Calu3 (cell line): ENCODE measurements at places on chromosomes 5 and 9.

DNA sequence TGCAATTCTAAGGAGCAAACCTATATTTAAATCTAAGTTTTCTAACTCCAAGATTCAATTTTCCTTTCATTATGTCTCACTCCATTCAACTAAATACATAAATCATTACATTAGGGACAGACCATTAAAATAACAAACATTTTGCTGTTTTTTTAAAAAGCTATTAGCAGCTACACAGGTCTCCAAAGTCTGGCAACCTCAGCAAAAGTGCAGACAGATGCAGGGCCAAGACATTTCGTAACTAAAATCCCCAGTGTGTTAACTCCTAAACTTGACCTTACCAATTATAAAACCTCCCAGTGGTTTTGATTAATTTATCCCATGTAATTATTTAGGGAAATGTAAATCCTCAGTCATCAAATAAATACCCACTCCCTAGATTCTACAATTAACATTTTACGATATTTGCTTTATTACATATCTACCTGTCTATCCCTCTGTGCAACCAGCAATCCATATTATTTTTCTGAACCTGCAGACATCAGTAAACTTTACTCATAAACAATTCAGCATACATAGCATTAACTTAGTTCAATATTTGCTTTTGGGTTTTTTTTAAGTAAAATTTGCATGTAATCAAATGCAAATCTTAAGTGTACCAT is 64.7 kb downstream of the RGS7BP start:
- no peak for DNase-seq

- no peak for DNase-seq
Observed at GRCh38 chr5:150578781-150579461, 61.5 kb upstream of the SYNPO start.

DNA sequence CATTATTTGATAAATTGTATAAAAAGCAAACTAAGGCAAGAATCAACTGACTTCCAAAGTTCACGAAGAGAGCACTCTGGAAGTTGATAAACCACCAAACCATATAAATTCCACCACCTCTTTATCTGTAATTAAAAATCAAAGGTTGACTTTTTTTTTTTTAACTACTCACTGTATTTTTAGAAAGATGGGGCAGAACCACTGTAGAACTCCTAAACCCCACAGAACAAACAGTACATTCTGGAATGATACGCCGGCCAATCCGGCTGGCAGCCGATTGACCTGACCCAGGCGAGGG is 435 bp upstream of the CCNG1 start:
- no peak for DNase-seq

GRCh38 chr9:75023846-75024245 is 4.2 kb downstream of the CARNMT1 start:
- DNase-seq, result no peak

- no peak for DNase-seq
Observed at GRCh38 chr9:129235931-129236331, 57.9 kb upstream of the IER5L start.

DNA sequence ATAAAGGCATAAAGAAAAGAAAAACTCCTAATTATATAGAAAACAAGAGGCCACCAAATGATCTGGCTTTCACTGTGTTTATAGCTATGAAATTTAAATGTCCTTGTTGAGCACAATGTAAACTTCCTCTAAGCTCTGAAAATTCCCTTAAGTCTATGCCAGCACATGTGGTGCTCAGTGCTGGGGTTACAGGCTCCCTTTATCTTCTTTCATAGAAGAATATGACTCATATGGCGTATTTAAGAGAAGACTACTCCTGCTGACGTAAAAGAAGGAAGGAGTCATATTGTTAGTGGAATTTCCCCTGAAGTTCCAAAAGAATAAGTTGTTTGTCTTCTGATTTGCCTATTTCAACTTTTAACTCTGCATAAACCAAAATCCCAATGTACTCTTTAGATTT is 30.4 kb downstream of the RNF145 start:
- DNase-seq, result peak; percentile 67

DNA sequence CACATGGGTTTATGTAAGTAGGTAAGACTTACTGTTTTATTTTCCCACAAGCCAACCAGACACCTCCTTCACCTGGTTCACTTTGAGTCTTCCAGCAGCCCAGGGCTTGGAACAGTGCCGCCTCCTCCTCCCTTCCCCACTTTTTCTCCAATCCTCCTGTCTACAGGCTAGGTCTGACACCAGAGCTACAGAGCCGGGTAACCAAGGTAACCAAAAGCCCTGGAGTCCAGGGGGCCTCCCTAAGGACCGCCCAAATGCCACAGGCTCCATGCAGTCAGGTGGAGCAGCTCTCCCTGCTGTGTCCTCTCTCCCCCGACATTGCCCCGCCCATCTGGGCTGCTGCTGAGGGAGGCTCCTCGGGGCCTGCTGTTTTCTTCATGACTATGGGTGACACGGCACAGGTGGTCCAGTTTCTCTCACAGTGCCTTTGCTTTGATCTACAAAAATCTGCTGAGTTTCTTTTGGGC is 138.0 kb upstream of the EFNA5 start:
- DNase-seq, result no peak

- DNase-seq, result no peak
Observed at GRCh38 chr9:35935261-35935660, 22.7 kb downstream of the OR2S2 start.

DNA sequence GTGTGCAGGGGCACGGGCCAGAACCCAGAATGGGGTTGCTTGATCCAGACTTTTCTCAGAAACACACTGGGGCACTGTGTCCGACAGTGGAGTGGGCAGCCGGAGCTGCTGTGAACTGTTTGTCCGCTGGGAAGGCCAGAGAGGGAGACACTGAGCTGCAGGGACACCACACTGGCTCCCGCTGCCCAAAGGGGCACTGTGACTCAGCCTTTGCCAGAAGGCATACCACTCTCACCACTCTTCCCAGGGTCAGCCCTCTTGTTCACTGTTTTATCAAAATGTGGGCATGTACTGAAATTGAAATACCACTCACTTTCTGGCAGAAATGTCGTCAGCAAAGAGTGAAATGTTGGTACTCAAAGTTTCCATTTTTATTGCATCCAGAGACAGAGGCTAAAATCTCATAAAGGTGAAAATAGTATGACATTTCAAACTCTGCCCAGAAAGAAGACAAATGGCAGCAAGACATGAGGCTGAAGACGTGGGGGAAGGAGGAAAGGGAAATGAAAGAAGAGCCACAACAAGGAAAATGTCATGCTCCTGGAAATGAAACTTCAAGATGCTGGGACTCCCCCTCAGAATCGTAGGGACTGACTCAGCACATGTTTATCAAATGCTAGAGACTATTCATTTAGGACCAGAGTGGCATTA is 4.5 kb upstream of the IL7R start:
- no peak for DNase-seq
